ENCODE measurements at places on chromosomes 7 and 10. TPM values are rescaled to one million over a fixed set of nuclear protein-coding genes. Genes with fewer than 3 reads are reported as not detected.

DNA sequence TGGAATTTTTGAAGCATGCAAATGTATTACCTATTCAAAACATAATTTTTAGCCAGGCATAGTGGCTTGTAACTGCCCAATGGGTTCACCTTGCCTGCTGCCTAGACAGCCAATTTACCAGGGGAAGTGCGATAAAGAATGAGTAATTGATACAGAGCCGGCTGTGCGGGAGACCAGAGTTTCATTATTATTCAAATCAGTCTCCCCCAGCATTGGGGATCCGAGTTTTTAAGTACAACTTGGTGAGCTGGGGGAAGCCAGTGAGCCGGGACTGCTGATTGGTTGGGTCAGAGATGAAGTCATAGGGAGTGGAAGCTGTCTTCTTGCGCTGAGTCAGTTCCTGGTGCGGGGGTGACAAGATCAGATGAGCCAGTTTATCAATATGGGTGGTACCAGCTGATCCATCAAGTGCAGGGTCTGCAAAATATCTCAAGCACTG is 29.1 kb upstream of the NRBF2 start:
- DNase-seq, result no peak

Gene PLA2G12B
- not detected for total RNA-seq

- no peak for DNase-seq
These were observed 9.4 kb upstream of the TAS2R16 start for GRCh38 chr7:123004931-123005330.

Gene TWNK
- total RNA-seq, result 30.5 TPM

DNA sequence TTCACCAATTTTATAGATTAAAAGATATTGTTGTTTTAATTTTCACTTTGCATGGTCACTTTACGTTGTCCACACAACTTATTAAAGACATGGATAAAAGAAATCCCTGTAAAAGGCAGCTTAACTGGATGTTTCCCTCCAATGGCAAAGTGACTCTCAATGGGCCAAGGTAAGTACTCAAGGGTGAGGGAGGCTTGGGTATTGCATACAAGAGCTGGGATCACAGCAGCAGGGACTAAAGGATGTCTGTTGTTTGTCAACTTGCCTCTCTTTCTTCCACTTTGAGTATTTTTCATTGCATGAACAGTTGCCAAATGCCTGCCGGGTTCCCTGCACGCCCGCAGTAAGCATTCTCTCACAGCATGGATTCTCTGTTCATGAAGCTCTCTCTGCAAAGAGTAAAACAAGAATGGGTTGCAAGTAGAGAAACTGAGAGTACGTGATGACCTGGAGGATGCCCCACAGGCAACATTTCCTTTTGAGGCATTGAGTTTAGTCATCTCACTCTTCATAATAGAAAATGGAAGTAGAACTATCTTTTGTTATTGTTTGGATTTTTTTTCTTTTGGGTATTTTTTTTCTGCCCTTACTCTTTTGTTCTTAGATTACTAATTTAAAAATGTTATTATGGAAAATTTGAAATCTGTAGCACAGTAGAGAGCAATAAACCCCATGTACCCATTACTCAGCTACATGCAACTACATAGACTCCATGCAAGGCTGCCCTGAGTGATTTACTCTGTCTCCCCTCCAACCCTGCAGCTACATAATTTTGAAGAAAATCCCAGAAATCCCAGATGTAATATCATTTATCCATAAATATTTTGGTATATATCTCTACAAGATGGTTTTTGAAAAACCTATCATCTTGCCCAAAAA is 26.3 kb downstream of the GPR141 start:
- no peak for DNase-seq

DNA sequence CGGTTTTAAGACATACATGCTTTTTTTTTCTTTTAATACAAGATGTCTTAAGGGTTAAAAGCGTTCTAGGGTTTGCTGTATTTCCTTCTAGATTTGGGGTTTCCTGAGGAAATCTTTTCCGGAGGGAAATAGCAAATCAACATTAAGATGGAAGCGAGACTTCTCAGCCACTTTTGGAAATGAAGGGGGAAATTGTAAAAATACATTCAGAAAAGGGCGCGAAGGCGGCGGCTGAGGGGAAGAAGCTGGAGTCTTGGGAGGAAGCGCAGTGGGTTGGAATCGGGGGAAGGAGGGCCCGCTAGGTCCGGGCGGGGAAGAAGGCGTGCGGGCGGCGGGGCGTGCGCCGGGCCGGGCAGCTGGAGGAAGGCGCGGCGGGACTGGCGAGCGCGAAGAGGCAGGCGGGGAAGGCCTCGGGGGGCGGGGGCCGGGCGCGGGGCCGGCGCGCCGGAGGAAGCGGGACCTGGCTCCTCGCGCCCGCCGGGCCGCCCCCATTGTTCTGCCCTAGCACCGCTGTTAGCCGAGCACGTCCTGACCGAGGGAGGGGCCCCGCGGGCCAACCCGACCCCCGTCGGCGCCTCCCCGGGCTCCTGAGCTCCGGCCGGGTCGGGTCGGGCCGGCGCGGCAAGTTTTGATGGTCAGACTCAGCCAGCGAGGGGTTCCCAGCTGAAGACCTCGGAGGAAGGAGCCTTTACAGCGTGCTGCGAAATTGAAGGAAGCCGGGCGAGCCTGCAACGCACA is 1.5 kb upstream of the SKIDA1 start:
- no peak for DNase-seq

- DNase-seq, result no peak
These were observed 256.0 kb upstream of the TCERG1L start for GRCh38 chr10:131567279-131568162.

DNA sequence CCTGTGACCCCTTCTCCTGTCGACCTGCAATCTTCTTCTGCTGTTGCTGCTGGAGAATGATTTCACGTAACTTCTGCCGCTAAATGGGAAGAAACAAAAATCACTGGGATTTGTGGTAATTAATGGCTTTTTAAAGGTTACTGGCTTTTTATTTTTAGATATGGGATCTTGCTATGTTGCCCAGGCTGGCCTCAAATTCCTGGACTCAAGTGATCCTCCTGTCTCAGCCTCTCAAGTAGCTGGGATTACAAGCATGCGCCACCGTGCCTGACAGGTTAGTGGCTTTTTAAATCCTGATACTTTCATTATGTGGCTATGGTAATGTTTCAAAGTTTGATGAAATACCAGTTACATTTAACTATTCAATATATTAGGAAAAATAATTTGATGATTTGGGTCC is 154.6 kb downstream of the GALNT11 start:
- no peak for DNase-seq

DNA sequence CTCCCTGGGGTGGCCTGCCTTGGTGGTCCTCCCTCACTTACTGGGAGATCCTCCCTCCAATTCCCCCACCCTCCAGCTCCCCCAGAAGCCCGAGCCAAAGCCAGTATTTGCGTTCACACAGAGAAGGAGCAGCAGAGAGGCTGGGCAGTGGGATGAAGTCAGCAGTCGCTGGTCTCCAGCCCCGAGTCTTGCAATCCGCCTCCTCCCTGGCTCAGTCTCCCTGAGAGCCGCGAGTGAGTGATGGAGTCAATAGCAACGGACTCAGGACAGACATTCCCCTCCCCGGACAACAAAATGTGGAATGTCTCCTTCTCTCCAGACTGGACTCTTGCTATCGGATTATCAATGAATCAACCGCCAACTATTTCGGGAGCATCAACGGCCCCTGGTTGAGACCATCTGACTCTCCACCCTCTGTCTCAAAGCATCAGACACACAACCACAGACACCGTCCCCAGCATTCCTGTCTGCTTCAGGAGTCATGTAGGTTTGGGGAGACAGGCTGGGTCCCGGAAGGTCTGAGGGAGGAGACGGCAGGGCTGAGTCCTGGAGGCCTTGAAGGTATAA is 178.4 kb downstream of the SH3PXD2A start:
- no peak for DNase-seq

Measured in Panc1 (cell line).